Fibroblast of upper back skin (primary cell): ENCODE measurements at places on chromosomes 5 and 9.

DNA sequence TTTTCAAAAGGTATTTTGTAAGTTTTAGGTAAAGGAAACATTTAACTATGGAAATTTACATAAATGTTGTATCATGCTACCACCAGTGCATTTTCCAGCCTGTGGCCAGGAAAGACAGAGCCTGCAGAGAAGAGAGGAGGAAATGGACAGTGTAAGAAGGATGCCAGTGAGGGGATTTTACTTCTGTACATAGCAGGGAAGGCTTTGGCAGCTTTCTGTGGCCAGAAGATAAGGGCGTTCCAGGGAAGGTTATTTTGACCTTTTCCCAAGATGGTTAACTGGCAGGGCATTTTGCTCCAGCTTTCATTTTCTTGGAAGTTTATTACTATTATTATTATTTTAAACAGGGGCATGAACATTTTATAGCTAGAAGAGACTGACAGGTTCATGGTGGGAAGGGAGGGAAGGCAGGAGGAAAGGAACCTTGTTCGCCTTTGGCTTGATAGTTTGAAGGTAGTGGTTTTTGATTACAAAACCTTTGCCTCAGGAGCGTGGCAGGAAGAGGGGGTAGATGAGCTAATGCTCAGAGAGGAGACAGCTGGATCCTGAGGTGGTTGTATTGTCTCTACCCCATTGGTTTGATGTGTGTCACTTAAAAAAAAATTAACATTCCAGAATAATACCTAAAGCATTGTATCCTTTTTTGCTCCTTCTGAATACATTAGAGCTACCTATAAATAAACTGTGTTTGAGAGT lies 4.1 kb downstream of the ISOC1 start:
- no peak for DNase-seq

GRCh38 chr9:93477397-93477796 lies 24.0 kb upstream of the FAM120AOS start:
- DNase-seq, result no peak

- no peak for DNase-seq
These were observed 48.6 kb downstream of the FOXI1 start for GRCh38 chr5:170154297-170154696.

DNA sequence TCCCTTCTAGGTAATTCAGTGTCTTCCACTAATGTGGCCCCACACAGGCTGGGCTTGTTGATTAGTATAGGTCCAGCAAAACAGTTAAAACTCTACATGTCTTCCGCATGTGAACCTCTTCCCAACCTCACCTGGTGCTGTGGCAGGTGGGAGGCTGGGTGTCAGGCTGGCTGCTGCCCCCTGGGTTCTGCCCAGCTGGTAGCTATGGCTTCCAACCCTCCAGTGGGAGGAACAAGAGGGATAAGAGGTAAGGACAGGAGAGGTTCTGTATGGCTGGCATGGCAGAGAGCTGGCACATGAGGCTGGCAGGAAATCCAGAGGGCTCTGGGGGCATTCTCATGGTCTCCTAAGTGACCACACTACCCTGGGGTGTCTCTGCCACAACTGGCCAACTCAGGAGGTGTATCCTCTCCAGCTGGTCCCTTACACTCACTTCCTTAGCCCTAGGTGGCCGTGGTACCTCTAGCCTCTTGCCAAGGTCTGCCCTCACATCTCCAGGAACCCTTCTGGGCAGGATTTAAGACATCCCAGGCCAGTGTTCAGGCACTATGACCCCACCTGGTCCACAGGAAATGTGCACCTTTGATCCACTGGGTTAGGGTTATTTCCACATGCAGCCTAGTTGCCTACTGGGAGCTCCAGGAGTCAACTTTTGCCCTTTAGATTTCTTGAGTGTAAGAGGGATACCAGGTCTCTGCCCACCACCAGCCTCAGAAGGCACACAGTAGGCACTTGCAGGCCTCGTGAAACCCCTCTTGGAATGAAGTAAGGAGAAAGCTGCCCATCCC lies 41.7 kb downstream of the AHRR start:
- no peak for DNase-seq

- DNase-seq, result peak; percentile 58
These were observed 159.1 kb downstream of the ROR2 start for GRCh38 chr9:91790917-91791316.

DNA sequence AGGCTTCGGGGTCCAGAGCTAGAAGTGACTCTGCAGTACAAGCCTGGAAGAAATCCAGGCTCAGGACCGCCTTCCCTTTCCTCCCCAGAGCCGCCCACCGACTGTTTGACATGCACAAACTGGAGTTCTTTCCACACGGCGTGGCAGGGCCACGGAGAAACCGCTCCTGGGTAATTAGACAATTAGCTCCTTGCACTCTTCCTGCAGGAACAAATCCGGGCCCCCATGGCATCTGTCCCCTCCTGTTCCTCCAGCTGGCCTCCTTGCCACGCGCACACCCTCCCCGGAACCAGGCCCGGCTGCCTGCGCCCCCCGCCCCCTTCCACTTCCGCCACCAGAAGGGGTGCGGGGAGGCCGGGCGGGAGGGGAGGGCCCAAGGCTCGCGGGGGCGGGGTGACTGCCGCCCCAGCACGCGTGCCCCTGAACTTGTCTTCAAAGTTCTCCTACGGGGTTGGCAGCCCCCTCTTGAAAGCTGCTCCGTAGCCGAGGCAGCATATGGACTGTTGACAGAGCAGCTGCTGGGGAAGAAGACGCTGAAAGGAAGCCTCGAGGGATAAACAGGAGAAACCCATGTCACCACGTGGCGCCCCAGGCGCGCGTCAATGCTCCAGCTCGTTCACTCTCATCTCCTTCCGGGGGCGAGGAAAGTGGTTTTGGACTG lies 74.3 kb downstream of the SEC61B start:
- DNase-seq, result peak; percentile 25

- DNase-seq, result no peak
These were observed 22.0 kb upstream of the SPINK1 start for GRCh38 chr5:147853372-147853987.

DNA sequence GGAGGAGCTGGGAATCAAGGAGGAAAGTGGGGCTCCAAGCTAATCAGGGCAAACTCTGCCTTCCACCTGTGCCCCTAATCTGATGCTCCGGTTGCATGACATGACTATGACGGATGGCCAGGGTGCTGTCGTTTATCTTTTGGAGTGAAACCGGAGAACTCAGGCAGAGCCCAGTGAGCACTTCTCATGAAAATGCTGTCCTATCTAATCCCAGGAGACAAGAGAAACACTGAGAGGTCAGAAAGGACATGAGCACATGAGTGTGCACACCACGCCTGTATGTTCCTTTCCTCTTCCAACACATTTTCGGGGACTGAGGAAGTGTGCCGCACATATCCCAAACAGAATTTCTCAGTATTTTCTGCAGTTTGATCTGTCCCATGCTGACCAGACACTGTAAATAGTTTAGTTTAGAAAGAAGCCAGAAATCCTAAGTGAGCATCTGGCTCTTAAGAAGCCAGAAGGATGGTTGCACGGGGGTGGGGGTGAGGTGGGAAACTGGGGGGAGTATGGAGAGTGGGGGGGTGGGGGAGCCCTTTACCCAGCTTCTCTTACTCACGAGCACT lies 217.1 kb downstream of the TSSK1B start:
- DNase-seq, result no peak

- no peak for DNase-seq
These were observed 37.5 kb downstream of the ANKDD1B start for GRCh38 chr5:75648712-75649111.

DNA sequence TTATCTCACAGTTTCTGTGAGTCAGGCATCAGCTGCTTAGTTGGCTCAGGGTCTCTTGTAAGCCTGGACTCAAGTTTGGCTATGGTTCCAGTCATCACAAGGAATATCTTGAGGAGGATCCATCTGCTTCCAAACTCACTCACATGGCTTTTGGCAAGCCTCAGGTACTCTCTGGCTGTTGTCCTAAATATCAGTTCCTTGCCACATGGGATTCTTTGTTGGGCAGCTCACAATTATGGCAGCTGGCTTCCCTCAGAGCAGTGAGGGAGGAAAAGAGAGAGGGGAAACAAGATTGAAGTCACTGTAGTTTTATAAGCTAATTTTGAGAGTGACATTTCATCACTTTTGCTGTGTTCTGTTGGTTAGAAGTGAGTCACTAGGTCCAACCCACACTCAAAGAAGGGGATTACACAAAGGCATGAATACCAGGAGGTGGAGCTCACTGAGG lies 144.5 kb downstream of the GCNT1 start:
- DNase-seq, result peak; percentile 60

GRCh38 chr5:135371622-135372232 lies 27.3 kb downstream of the MACROH2A1 start:
- peak; percentile 71 for DNase-seq

DNA sequence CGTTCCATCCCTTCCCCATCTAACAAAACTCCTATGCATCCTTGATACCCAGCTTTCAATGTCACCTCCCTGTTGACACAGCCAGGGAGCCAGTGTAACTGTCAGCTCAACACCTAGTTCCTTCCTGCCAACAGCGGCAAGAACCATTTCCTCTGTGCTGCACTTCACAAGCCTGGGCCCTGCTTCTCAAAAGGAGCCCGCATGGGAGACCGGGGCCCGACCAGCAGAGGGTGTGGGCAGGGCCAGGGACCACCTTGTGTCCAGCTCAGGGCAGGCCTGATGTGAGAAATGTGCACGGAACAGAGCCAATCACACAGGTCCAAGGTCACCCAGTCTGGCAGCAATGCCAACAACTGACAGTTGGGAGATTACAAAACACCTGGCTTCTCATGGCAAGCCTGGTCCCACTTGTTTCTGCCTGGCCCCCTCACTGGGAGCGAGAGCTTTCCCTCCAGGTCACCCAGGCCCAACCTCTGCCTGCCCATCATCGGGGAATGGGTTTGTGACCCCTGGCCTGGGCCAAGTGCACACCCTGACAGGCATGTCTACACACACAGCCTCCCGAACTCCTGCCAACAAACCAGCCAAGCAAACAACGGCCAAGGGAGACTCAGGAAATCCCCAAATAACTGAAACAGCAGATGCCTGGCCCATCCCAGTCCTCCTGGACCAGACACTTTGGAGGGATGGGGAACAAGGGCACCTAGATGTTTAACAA lies 3.1 kb downstream of the RNF44 start:
- DNase-seq, result no peak

GRCh38 chr9:116653348-116654058 lies 33.6 kb upstream of the TRIM32 start:
- DNase-seq, result no peak

- DNase-seq, result no peak
These were observed 15.2 kb upstream of the FBLL1 start for GRCh38 chr5:168513861-168514428.

DNA sequence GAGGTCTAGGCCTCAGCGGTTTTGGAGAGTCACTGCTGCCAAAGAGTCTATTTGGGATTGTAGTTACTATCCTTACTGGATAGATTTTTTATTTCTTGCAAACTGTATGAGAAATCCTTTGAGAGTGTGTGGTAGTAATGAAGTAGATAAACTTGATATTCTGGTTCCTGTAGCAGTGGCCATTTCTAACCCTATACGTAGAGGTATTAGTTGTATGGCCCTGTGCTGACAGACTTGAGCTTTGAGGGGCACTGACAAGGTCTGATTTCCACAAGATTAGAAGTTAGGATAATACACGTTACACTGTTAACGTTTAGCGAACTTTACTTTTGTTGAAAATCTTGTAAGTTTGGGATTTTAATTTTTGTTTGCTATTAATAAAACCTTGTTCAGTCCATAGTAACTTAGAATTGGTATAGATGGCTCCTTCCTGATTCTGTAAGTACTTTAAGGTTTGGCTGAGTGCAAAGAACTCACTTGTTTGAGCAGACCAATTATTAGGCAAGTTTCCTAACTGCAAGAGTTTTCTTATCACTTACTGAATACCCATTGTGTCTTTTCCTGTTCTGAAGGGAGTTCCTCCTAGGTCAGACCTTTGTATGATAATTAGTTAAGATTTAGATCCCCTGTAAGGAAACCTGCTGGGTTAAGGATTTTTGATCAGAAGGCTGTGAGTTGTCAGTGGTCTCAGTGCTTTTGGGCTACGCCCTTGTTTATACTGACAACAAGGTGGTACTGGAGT lies 31.4 kb downstream of the GCNT1 start:
- DNase-seq, result no peak

- no peak for DNase-seq
These were observed 2.9 kb upstream of the MYOZ3 start for GRCh38 chr5:150658121-150658520.

- DNase-seq, result no peak
These were observed 132.6 kb downstream of the MRPL36 start for GRCh38 chr5:1666812-1667588.

GRCh38 chr9:133932633-133933032 lies 59.5 kb downstream of the VAV2 start:
- no peak for DNase-seq

DNA sequence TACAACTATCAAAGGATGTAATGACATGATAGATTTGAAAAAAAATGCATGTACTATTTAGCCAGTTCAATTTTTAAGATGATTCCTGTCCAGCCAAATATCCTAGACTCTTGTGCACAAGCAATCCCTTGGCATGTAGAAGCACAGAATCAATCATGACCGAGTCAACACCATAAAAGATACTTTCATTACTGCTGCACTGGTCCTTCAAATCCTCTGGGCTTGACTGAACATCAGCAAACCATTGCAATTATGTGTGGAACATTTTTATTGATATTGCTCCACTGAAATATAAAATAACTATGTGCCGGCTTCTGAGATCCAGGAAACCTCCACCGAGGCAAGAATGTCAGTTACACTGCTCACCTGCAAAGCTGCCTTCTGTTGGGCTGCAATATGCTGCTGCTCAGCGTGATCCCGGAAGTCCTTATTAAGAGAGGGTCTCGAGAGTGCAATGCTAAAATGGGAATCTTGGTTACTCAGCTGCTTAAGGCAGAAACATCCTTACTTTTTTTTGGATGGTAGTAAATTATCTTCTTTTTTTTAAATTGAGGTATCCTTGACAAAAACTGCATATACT lies 28.7 kb downstream of the INIP start:
- no peak for DNase-seq

DNA sequence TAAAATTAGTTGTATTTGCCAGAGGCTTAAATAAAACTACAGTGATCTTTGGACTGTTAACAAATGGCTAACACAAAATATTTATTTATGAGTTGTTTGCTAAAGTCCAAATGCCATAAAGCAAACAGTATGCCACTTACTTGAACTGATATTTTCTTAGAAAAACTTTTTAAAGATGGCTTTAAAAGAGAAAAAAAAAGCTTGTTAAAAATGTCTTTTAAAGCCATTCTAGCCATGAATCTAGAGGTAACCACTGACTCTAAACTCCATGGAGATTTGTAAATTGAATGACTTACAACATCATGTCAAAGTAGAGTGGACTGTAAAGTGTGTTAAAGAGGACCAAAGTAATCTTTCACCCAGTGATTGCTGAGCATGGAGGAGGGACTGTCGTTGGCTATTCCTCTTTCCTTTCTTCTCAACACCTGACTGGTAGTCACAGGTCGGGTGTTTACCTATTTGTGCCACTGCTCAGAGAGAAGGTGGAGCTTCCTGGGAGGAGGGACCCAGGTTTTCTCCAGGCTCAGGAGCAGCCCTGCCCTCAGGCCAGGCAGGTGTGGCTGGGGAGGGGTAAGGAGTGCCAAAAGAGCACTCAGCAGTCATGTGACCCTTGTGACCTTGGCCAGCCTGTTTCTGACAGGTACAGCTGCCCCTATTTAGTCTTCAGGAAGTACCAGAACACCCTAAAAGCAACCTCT lies 69.1 kb upstream of the TJP2 start:
- DNase-seq, result no peak

GRCh38 chr9:79489261-79490000 lies 82.3 kb upstream of the TLE4 start:
- peak; percentile 40 for DNase-seq

GRCh38 chr9:130328349-130328801 lies 62.8 kb downstream of the HMCN2 start:
- peak; percentile 40 for DNase-seq

GRCh38 chr5:163360656-163361055 lies 76.7 kb upstream of the CCNG1 start:
- DNase-seq, result no peak
